ENCODE measurements at places on chromosomes 2 and 18.

- no peak for DNase-seq
Observed at GRCh38 chr2:220619525-220620220, 952.4 kb downstream of the EPHA4 start.

- no peak for DNase-seq
Observed at GRCh38 chr18:68833756-68834155, 35.9 kb downstream of the CCDC102B start.

- DNase-seq, result no peak
Observed at GRCh38 chr2:80169811-80170594, 134.5 kb downstream of the LRRTM1 start.

- DNase-seq, result no peak
Observed at GRCh38 chr2:22449696-22450095, 935.3 kb upstream of the KLHL29 start.

GRCh38 chr2:160310118-160310828 is 110.2 kb upstream of the ITGB6 start:
- no peak for DNase-seq

GRCh38 chr2:26384183-26384582 is 17.5 kb upstream of the DRC1 start:
- DNase-seq, result no peak
